NCI-H1417 treated with DMSO at 0.1 percent for 48 hours (cell line): ENCODE measurements at places on chromosomes 7 and 10.

GRCh38 chr10:14123139-14123538 lies 207.6 kb downstream of the FRMD4A start:
- no peak for DNase-seq

DNA sequence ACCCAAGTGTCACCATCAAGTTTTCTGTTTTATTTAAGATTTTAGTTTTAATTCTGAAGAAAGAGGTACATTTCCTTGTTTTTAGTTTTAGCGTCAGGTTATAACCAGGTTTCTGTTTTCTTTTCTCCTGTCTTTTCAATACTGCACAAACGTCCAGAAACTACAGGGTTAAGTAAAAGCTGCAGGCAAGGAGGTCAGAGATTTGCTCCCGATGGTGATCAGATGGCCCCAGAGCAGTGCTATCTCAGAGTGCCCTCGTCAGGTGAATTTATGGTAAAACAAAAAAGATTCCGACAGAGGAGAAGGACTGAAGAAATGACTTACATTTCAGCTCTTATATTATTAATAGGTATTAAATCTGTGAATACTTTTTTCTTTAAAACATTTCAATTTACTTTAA lies 128.2 kb downstream of the STRA8 start:
- DNase-seq = no peak

DNA sequence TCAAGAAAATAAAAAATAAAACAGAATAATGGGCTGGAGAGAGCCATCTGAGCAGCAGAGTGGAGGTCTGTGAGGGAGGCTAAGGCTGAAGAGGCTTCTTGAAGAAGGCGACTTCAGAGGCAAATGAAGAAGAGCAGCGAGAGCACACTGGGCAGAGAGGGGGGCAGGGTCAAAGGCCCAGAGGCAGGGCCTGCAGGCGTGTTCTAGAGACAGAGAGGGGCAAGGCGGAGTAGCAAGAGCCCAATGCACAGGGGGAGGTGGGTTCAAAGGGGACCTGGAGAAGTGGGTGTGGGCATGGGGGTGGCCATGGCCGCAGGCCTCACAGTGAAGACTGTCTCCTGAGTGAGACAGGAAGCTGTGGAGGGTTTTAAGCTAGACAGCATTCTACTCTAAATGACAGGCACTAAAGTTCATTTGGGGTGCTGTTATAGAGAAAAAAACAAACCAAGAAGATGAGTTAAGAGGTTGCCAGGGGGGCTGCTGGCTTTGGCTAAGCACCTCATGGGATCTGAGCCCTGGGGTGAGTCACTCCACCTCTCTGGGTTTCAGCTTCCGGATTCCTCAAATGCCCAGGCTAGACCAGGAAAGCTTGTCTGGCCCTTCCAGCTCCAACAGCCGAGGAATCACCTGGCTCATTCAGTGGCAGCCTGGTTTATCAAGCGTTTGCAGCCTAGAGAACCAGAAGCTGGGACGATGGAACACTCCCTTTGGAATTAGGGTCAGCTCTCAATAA lies 81.7 kb downstream of the DLG5 start:
- DNase-seq = no peak

DNA sequence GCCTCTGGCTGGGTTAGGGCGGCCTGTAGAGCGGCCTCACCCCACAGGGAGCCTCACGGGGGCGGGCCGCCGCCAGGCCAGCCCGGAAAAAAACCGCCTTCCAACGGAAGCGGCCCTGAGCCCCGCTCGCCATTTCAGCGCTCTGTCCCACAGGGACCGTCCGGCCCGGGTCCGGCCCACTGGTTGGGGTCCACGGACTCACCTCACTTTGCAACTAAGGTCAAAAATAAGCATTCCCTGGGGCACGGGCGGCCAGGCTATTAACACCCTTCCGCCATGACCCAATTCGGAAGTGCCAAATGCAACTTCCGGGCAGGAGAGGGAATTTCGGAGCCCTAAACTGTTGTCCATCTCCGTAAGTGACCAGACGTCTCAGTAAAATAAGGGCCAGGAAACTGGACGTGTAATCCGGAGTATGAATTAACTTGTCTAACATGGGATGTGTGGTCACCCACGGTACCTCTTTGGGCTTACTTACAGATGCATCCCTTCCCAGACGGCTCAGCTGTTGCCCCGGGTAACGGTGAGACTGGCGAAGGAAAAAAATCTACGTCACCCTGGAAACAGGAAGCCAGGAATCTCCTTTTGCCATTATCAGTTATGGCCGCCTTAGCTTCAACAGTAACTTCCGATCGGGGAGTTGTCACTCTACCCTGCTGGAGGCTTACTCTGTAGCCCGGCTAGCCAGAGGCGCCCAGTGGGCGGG lies at the start of gene BBIP1:
Gene BBIP1 (minus strand): TSS at position 538 of the 706 bp plus-strand sequence. CDS start 1,023 bp downstream, outside the sequence.
- peak; percentile 88 for DNase-seq

GRCh38 chr10:30825022-30825421 lies 195.5 kb upstream of the LYZL2 start:
- DNase-seq = no peak

DNA sequence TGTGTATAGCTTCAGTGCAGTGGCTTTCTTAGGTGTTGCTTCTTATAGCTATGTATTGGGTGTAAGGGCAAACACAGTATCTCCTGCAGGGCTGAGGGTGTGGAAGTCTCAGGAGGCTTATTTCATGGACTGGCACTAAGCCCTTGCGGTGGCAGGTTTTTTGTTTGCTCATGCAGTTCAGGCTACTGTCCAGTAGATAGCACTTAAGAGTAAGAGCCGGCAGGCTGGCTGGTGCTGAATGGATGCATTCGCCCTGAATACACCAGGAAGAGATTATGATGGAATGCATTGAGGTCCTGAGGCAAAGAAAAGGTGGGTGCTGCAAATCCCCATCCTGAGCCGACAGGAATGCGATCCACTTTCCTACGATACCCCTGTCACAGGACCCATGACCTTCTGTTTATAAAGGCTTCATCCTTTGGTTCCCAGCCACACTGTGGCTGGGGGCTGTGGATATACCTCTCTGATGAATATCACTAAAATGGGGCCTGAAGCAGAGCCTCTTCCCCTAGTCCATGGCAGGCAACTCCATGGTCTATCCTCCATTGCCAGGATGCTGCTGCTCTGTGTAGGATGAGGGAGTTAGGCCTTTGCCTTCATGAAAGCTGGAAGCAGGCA lies 44.9 kb downstream of the ANXA8 start:
- no peak for DNase-seq

DNA sequence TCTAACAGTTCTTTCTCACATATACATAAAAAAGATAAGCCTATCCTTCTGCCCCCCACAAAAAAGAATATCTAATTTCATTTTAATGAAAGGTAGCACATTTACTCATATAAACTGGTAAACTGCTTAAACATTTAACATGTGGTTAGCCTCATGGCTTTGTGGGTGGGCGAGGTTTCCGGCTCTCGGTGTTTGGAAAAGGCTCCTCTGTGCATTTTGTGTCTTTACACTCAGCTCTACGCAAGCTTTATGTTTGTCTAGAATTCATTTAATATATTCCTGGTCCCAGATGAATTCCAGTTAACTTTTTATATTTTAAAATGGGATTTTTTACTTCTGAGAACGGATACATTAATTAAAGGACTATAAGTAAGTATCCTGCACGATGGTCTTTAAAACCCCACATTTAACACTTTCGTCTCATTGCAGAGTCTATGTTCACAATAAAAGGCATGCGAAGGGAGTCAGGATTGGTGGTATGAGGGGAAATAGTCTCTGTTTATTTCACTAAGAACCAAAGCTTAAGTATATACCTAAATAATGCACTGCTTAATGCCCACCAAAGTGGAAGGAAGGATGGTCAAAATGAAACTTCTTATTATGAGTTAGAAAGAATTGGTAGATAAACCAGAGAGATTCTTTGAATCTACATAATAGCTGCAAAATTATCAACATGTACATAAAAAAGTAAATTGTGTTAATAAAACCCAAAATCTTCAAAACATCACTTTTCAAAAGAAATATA lies 197.2 kb downstream of the CRPPA start:
- DNase-seq = no peak

GRCh38 chr7:116552602-116553001 lies 27.8 kb downstream of the CAV1 start:
- no peak for DNase-seq

DNA sequence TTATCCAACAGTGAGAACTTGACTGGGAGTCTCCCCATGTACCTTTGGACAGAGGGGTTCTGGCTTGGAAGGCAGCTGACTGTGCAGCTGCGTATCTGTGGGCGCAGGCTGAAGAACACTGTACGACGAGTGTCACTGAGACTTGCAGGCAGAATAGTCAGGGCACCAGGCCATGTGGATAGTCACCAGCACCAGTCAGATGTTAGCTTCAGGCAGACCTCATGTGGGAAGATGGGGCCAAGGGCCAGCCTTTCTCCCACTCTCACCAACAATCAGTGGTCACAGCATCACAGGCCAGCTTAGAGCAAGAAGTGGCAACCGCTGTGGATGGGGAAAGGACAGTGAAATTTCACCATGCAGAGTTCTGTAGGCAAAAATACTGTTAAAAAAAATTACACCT lies 43.4 kb upstream of the GJD4 start:
- no peak for DNase-seq

GRCh38 chr7:69049326-69049725 lies 548.9 kb upstream of the AUTS2 start:
- DNase-seq = no peak

GRCh38 chr7:43195768-43196167 lies 83.3 kb downstream of the HECW1 start:
- DNase-seq = no peak

- no peak for DNase-seq
These were observed 1.9 kb downstream of the PTEN start for GRCh38 chr10:87865241-87865881.

DNA sequence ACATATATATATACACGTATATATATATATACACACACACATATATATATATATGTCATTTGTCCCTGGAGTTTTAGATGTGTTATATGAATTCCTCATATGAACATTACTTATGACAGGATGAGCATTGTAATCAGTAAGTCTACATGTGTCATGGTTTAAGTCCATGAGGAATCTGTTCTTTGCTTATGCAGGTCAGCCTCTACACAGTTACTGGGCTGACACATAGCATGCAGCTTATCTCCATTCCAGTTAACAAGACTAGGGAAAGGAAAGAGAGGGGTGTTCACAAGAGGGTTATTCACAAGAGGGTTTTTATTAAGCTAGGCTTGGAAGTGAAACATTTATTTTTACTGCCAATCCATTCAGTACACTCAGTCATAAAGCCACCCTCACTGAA lies 226.7 kb downstream of the SNX13 start:
- DNase-seq = no peak

- DNase-seq = no peak
These were observed 24.9 kb downstream of the TSPAN13 start for GRCh38 chr7:16778476-16778875.

- no peak for DNase-seq
These were observed 22.7 kb downstream of the ZMIZ2 start for GRCh38 chr7:44771358-44771757.

DNA sequence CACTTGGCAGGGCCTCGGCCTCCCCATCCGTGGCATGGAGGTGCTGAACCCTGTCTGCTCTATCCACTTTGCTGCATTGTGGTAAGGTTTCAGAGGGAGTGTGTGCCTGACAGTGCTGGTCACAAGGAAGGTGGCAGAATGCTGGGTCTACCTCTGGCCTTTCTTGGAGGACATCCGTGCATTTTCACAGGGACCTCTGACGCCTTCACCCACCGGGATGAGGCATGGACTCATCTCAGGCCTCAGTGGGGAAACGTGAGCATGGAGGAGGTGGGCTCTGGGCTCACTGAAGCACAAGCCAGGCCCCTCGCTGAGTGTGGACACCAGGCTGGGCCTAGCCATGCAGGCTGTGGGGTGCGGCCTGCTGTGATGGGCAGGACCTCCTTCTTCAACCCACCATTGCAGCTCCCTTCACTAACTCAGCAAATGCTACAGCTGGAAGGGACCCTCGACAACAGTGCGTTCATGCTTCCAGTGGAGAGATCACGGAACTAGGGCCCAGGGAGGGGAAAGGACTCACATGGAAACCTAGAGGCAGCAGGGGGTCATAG lies 8.6 kb downstream of the TBATA start:
- no peak for DNase-seq

DNA sequence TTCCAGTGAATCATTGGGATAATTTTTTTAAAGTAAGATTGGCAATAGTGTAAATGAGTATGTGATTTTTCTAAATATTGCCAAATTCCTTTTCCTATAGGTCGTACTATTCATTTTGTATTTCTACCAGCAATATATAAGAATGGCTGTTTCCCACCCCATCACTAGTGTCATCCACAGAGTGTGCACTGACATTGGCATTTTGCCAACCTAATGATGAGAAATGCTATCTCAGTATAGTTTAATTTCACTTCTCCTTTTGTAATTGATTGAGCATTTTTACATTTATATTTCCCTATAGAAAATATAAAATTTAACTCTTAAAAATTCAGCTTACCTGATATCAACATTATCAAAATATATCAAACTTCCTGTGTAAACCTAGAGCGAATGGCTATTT lies 17.6 kb upstream of the TMEM26 start:
- DNase-seq = no peak

DNA sequence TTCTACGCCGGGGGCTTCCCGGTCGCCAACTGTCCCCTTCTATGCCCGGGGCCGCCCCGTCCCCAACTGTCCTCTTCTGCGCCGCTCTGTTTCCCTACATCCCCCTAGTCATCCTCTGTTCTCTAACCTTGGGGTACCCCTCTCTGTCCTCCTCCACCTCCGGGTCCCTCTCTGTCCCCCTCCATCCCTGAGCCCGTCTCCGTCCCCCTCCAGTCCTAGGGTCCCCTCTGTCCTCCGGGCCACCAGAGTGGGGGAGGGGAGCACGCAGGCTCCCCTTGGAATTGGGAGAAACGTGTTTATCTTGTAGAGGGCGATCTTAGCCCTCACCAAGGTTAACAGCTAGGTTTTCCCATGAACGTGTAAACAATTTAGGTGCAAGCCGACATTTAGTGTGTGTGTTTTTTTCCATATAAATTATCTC lies 852 bp upstream of the KLF6 start:
- no peak for DNase-seq

- no peak for DNase-seq
These were observed 38.8 kb upstream of the NEBL start for GRCh38 chr10:20935931-20936330.
